ENCODE measurements at places on chromosomes 3 and 15.
A peak's percentile ranks its signal among the peaks of the same experiment; 100 is the strongest.

DNA sequence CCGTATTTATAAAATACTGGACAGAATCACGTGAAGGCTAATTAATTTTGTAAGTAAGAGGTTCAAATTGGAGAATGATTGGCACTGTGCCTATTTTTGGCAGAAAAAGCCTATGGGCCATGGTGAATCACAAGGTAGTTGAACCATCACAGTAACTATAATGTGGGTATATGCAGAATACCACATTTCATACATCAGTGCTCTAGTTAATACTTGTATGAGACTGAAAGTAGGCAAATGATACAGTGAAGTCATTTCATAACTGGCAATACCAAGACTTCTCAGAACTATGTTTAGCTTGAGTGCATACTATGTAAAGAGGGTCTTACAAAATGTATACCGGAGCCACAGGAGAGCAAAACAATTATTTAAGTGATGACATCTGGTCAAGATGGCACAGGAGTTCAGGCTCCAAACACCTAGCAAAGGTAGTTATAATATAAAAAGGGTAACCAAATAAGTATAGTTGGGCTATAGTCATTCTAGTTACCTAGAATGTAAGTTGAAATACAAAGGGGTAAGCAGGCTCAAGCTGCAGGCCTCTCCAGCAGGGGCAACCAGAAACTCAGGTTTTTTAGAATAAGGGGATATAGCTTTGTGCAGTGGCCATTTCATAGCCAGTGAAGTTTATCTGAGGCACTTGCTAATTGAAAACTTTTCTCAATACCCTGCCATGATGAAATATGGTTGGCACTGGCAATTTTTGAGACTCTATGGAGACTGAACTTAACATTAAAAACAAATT lies 19.1 kb downstream of the GPR160 start:
- no peak for DNase-seq

- no peak for DNase-seq
Measured at GRCh38 chr3:155404486-155404885, 111.0 kb upstream of the STRIT1 start.

- DNase-seq, result no peak
Measured at GRCh38 chr3:101709126-101709525, 15.3 kb upstream of the CEP97 start.

- DNase-seq, result no peak
Measured at GRCh38 chr3:123587401-123587800, 2.5 kb upstream of the HACD2 start.

- DNase-seq, result no peak
Measured at GRCh38 chr15:93244696-93245660, 156.0 kb upstream of the RGMA start.

DNA sequence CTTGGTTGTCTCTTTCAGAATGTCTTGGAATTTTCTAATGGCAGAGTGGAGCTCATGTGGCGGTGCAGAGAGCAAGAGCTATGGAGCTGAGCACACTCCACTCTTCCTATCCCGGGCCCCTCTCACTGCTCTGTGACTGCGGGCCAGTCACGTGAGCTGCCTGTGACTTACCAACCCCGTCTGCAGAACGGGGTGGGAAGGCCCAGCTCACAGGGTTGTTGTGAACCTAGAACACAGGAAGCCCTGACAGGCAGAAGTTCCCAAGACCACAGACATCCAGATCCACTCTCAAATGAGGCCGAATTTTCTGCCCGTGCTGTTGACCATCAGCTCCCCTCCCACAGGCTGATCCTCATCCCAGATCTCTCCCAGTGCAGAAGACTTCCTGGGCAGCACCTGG lies 35.5 kb upstream of the PLXNA1 start:
- no peak for DNase-seq

GRCh38 chr3:149179220-149179619 lies 42.4 kb downstream of the CP start:
- no peak for DNase-seq

DNA sequence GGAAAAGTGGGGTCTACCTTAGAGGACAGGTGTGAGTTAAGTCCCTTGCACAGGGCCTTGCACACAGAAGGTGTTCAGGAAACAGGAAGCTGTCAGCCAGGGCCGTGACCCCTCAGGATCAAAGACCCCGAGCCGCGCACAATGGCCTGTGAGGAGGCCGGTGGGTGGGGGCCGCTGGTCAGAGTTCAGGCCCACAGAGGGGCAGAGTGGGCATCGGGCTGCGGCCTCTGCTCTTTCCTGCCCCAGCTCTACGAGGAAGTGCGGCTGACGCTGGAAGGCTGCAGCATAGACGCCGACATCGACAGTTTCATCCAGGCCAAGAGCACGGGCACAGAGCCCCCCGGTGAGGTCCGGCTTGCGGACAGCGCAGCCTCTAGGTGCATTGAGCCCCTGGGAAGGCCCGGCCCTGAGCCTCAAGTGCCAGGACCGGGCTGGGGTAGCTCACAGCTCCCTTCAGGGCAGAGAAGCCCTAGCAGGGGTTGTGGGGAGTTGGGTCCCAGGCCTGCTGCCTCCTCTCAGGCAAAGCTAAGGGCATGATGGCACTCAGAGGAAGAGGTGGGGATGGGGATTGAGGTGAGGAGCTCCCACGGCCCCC lies 37.2 kb downstream of the PSTPIP1 start:
- no peak for DNase-seq

- DNase-seq, result peak; percentile 39
Measured at GRCh38 chr3:196666001-196666867, 26.7 kb downstream of the NRROS start.

GRCh38 chr3:83500422-83500821 lies 1458.4 kb upstream of the CADM2 start:
- DNase-seq, result no peak

DNA sequence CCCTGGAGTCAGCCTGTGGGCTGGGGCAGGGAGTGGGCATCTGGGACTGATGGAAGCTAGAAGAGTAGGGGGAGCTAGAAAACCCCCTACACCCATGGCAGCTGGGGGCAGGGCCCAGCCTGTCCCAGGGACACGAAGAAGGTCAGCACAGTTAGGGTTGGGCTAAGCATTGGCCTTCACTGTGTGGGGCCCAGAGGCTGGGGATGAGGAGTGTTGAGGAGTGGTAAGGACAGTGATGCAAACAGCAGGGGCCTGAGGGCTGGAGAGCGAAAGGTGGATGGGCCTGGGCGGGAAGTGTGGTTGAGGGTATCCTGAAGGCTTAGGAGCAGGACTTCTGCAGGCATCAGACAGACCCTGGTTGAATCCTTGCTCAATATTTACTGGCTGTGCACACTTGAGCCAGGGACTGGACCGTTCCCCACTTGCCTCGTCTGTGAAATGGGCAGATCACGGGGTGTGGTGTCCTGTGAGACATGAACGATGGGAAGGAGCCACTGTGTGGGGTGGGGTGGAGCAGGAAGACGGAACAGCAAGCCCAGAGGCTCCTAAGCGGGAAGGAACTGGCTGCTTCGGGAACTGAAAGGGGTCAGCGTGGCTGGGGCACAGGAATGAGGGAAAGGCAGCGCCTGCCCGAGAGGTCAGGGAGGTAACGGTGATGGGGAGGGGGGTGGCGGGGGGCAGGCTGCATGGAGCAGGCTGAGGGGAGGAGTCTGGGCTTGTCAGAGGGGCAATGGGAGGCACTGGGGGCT lies 7.3 kb downstream of the PRKCD start:
- no peak for DNase-seq

GRCh38 chr3:81816473-81817250 lies 55.2 kb upstream of the GBE1 start:
- no peak for DNase-seq
